GM12865 (cell line): ENCODE measurements at places on chromosomes 11 and 22.

DNA sequence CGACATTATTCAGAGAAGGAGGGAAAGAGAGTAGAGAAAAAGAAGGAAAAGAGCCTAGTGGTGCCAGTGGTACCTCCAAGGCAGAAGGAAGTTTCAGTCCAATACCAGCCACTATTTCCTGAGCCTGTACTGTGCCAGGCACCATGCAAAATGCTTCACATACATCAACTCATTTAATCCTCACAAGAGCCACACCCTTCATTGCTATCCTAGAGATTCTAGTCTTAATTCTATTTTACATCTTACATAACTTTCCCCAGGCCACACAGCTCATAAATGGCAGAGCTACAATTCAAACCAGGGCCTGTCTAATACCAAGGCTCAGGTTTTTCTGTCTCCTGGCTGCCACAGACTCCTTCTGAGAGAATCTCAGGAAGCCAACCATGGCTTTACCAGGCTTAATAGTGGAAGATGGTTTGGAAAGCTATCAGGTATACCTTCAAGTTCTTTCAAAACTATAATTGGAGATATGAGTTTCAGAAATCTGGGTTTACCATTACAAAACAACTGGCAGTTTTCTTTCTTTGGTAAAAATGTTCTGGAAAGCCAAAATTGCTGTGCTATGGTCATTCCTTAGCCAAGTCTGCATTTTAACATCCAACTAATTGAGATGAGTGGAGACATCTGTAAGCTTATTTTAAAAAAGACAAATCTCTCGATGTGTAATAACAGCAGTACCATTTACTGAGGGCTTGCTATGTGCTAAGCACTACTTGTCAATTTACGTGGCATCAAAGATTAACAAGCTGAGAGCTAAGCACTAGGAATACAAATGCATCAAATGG lies 225.1 kb upstream of the PITPNB start:
- no peak for DNase-seq

DNA sequence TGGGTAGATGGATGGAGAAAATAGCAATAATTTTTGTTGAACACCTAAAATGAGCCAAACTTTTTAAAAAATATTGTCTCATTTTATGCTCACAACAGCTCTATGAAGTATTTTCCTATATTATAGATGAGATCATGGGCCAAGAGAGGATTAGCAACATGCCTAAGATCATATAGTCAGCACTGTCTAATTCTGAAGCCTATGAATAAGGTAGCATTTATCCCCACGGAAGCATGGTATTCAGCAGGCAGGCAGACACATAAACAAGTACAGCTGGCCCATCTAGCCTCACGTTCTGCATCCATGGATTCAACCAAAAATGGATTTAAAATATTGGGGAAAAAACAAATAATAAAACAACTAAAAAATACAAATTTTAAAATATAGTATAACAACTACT lies 21.9 kb upstream of the RAB30 start:
- DNase-seq, result no peak

DNA sequence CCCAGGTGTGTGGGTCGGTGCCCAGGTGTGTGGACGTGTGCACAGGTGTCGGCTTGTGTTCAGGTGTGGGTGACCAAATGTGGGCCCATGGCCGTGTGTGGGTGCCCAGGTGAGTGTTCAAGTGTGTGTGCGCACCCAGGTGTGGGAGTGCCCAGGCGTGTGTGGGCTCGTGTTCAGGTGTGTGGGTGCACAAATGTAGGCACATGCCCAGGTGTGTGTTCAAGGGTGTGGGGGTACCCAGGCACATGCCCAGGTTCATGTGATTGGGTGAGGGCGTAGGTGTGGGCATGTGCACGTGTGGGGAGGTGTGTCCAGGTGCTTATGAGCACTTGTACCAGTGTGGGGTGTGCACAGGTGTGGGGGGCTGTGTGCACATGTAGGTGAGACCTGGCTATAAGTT lies 42.8 kb downstream of the MOB2 start:
- DNase-seq, result no peak

DNA sequence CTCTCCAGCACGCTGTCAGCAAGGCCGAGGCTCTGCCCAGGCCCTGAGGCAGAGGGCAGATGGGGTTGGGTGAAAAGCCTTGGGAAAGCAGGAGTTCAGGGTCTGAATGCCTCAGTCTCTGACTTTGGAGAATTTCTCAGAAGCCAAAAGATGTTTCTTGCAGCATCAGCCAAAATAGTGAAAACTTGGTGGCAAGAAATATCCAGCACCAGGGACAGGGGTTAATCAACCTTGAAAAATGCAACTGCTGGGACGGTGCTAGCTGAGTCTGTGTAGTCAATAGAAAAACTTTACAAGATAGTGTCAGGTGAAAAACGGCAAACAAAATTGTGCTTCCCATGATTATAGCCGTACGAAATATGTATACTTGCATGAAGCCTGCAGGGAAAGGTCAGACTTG lies 1.4 kb upstream of the ABCC8 start:
- DNase-seq, result no peak

DNA sequence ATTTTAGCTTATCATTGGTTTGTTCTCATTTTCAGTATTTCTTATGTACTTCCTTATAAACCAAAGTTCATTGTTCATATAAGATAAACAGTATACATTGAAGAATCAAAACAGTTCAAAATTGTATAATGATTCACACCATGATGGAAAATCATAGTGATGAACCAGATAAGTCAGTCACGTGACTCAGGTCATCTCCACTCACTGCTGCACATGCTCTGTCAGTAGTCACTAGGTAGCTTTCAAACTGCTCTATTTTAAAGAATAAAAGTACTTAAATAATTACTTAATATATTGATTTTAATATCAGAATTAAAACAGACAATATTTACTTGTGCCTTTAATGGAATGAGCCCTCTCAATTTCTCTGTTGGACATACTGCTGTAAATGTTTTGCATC lies 37.5 kb downstream of the PDHX start:
- no peak for DNase-seq

DNA sequence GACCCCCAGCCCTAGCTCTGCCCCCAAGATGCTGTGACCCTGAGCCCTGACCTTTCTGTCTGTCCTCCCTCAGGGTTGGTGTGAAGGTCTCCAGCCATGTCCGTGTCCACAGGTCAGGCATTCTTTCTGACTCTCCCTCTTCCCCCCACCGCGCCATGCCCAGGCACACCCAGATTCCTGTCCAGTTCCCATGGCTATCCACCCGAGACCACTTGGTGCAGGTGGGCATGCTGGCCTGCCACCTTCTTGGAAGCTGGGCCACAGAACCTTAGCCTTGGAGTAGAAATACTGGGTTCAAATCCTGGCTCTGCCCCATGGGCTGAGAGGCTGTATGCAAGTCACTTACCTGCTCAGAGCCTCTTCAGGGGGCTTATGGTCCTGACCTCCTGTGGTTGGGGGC lies 2.3 kb upstream of the PLCB3 start:
- no peak for DNase-seq

- peak; percentile 32 for DNase-seq
Measured at GRCh38 chr11:57277845-57278720, 41.0 kb upstream of the APLNR start.

DNA sequence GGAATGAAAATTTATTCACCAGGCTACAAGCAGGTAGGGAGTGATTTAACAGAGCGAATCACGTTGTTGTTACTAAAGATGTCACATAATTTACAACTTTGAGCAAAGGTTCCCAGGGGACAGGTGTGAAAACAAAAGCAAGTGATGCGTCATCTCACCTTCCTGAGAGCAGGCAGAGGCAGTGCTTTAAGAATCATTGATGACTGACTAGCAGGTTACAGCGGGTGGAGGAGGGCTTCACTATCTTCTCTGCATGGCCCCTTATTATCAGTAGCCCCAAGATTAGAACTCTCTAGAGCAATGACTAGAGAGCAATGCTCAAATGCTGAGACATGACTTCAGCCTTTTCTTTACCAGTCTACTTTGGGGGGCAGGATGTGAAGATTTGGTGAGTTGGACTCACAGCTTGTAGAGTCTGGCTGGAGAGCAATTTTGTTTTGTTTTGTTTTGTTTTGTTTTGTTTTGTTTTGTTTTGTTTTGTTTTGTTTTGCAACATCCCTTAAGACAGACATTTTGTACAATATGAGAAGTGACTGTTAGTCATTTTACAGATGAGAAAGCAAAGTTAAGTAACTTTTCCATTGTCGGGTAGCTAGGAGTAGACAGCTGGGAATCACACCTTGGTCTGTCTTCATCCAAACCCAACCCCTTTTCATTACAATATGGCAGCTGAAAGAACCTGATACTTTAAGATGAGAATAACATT lies 84.8 kb downstream of the SLC1A2 start:
- peak; percentile 74 for DNase-seq

- no peak for DNase-seq
Measured at GRCh38 chr11:1931341-1932104, 12.0 kb downstream of the TNNT3 start.

DNA sequence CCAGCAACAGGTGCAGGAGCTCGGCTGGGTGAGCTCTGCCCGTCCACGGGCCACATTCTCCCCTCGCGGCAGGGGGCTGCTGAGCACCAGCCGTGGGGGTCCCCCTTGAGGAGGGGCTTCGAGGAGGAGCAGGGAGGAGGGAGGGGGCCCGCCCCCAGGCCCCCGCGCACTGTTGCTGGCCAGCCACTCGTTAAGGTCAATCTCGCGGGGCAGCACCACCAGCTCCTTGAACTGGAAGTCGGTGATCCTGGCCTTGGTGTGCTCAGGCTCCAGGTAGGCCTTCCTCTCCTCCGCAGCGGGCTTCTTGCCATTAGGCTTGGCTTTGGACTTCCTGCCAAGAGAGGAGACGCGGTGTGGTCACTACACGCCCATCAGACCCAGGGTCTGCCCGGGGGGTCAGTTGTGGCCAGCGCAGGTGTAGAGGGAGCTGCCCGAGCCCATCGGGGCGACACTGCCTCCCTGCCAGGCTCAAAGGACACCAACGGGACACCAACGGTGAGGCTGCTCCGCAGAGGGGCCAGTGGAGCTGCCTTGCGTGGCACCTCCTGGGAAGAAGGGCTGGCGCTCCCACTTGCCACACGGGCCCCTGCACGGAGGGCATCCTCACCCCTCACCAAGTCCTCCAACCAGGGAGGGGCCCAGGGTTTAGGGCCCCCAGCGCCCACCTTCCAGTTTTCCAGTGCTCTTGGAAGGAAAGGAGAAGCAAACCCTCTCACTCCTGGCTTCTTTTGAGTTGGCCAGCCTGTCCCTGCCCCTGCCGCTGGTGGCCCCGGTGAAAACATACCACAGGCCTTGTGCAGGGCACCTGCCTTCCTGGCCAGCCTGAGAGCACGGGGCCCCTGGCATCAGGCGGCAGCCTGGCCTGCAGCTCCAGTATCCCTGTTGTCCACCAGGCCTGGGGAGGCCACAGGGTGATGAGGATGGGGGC lies 5.8 kb downstream of the MOB2 start:
- no peak for DNase-seq

GRCh38 chr11:119167933-119168332 lies 592 bp upstream of the NLRX1 start:
- DNase-seq, result no peak

GRCh38 chr11:77967121-77967520 lies 27.3 kb downstream of the INTS4 start:
- no peak for DNase-seq

DNA sequence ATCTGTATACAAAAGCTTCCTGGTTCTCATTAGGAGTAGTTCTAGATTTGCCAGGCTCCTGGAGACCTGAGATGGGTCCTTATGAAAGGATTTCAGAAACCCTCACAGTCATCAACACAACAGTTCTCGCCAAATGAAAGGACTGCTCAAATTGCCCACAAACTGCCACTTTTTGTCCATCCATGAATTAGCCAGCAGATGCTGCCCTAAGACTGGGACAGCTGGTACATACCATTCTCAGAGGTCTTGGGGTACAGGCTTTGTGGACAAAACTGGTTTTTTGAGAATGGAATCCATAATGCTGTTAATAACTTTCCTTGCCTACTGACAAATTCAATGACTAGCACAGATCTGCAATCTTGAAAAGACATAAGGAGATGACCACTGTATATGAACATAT lies 23.4 kb upstream of the BDNF start:
- no peak for DNase-seq

DNA sequence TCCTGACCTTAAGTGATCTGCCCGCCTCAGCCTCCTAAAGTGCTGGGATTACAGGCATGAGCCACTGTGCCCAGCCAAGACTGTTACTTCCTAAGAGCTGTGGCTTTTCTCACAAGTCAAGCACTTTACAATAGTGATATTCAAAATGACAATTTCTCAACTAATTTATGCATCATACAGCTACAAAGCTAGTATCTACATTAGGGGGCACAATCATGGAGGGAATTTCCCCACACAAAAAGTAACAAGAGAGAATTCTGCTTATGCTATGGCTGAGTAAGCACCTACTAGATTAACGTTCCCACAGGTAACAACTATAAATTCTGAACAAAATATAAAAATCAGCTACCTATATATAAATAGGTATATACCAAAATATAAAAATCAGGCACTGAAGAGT lies 72.7 kb downstream of the SBF2 start:
- no peak for DNase-seq

DNA sequence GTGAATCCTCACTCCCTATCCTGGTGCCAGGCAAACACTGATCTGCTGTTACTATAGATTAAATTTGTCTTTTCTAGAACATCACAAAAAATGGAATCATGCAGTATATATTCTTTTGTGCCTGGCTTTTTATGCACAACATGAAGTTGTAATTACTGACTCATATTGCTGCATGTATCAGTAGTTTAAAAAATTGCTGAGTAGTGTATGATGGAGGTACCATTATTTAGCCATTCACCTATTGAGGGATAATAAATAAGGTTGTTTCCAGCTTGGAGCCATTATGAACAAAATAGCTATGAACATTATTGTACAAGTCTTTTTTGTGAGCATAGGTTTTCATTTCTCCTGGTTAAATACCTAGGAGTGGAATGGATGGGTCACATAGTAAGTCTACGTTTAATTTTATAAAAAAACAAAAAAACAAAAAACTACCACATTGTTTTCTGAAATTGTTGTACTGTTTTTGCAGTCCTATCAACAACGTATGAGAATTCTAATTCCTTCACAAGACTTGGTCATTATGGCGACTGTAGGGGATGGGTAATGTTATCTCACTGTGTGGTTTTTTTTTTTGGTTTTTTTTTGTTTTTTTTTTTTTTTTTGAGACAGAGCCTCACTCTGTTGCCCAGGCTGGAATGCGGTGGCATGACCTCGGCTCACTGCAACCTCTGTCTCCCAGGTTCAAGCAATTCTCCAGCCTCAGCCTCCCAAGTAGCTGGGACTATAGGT lies 111.6 kb downstream of the USP35 start:
- DNase-seq, result no peak

DNA sequence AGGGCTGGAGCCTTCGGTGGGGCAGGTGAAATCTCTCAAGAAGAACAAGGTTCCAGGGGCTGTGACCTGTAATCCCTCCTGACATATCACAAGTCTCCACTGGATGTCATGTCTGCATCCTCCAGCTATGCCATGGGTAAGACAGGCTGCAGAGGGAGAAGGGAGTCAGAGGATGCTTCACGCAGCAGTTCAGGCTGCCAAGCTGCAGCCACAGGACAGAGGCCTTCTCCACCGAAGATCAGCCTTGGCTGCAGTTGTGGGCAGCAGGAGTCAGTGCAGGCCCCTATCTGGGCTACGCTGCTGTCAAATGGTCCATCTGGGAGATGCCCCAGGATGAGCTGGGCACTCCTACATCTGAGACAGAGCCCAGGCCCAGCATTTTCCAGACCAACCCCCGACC lies 25.0 kb downstream of the DKK3 start:
- no peak for DNase-seq
